Epithelial cell of proximal tubule (primary cell): ENCODE measurements at places on chromosomes 12 and 14.

DNA sequence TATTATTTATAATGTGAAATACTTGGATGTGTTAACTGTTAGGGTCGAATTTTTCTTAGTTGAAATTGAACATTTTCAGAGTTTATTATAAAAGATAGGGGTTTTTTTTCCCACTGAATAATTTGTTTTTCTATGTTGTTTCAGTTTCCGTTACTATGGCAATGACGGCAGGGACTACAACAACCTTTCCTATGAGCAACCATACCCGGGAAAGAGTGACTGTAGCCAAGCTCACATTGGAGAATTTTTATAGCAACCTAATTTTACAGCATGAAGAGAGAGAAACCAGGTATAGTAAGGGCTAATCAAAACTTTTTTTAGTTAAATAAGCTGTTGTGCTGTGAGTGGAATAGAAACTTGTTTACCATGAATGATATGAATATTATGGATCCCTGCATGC lies 35.1 kb upstream of the BMAL2 start:
- no peak for DNase-seq

- no peak for DNase-seq
Measured at GRCh38 chr12:25361511-25361910, 110.8 kb upstream of the KRAS start.

DNA sequence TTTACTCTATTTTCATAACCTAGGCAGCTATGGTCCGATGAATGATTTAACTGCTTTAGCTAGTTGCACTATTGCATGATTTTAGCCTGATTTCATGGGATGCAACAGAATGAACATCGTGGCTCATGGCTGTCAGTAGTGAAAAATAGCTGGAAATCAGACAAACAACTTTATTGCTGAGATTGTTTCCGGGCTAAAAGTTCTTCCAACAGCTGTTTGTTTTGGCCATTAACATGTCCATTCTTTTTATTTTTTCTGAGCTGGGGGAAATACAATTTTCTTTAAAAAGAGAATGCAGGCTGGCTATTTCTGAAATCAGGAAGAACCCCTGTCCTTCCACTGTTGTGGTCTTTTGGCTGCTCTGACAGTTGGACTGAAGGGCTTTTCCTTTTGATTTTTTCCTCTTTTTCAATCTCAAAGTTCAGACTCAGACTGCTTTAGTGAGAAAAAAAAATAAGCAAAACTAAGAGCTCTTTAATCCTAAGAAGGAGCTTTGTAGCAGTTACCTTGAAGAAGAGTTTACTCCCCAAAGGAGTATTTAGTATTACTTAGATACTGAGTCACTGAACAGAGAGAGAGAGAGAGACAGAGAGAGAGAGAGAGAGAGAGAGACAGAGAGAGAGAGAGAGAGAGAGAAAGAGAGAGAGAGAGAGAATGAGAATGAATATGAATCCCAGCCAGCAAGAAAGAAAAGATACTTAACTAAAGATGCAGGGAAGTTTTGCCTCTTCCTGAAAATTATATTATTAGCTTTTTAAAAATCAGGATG lies at the start of gene NAV3:
Gene NAV3 (plus strand): TSS at position 312 of the 769 bp plus-strand sequence. CDS start 568 bp downstream, outside the sequence.
- no peak for DNase-seq

- DNase-seq, result no peak
Measured at GRCh38 chr12:52213564-52214420, 19.3 kb upstream of the KRT7 start.

DNA sequence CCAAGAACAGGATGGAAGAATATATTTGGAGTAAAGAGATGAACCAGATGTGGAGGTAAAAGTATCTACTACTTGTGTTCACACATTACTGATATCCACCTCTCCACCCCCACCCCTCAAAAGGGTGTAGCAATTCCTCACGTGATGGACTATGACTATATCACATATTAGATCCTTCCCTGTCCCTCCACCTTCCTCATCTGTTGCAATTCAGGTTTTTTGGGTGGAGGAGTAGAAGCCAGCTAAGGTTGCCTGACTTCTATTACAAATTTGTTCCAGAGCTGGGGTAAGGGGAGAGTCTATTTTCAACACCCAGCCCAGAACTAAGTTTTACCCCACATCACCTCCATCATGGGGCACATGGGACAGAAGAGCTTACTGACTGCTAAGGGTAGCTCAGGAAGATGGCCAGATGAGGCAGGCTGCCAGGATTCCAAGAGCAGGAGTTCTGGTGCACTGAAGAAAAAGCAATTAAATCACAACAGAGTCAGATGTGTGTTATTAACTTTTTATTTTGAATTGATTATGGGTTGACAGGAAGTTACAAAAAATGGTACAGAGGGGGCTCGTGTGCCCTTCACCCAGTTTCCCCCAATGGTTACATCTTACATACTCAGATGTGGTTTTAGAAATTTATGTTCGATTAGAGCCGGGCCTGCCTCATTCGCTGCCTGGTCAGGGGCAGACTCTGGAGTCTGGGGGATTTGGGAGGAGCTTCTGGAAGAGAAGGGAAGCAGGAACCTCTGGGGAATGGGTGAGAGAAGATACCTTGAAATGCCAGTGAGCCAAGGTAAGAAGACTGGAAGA lies 2.1 kb downstream of the RNASE13 start:
- no peak for DNase-seq

GRCh38 chr14:60679566-60680258 lies 30.4 kb upstream of the SIX1 start:
- DNase-seq, result no peak

DNA sequence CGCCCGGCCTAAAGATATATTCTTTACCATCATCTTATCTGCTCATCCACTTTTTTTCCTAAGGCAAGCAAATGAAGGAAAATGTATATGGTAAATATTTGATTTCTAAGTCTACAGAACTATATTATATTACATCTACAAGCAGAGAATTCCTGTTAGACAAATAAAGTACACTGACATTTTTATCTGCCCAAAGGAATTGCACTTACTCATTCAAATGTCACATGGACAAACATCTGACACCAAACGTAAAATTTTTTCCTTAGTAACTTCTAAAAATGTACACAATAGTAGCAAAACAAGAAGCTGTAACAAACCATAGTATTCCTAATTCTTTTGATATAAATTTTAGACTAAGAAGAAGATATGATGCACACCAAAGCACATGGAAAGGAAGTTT lies 51.0 kb downstream of the SPPL3 start:
- no peak for DNase-seq

DNA sequence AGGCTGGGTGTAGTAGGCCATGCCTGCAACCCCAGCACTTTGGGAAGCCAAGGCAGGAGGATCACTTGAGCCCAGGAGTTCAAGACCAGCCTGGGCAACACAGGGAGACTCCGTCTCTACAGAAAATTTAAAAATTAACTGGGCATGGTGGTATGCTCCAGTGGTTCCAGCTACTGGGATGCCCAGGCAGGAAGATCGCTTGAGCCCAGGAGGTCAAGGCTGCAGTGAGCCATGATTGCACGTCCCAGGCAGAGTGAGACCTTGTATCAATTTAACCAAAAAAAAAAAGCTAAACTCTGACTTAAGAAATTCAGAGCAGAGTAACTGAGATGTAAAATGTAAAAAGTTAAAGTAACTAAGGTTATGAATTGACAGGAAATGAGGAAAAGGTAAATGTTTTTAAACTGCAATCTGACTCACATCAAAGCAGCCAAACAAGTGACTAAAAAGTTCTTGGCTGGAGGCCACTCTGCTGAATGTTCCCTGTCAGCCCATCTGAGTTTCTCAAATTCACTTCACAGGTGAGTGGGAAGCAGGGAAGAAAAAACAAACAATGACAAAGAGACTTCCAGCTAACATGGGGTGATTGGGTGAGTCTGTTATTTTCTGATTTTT lies 21.3 kb downstream of the PRKD1 start:
- peak; percentile 91 for DNase-seq

DNA sequence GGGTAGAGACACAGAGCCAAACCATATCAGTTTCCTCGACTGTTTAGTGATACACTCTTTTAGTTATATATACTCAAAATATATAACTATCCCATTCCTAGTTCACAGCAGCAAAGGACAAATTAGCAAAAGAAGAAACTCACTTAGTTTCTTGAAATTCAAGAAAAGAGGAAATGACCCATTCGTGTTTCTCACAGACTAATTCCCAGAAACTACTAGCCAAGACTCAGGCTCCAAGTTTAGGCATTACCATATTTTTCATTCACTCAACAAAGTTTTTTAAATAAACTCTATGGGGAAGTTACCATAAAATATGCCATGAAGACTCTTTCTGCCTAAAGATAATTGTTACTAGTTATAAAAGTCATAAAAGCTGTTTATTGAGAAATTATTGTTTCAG lies 152.3 kb upstream of the DAAM1 start:
- DNase-seq, result no peak

DNA sequence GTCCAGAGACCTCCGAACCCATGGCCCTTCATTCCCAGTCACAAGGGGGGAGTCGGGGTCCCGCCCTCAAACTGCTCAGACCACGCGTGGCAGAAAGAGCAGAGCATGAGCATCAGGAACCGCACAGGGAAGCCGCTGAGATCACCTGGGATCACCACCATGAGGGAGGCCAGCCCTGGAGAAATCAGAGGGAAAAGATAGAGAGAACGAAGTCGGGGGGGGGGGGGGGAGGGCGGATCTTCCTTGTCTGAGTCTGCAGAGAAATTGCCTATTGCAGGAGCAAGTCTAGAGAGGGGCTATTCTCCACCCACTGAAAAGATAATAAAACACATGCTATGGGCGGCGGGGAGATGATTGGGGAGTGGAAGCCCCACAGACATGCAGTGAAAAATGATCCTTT lies 884 bp upstream of the TMEM132C start:
- DNase-seq, result no peak

GRCh38 chr14:50666772-50667683 lies 1.1 kb downstream of the SAV1 start:
- no peak for DNase-seq

DNA sequence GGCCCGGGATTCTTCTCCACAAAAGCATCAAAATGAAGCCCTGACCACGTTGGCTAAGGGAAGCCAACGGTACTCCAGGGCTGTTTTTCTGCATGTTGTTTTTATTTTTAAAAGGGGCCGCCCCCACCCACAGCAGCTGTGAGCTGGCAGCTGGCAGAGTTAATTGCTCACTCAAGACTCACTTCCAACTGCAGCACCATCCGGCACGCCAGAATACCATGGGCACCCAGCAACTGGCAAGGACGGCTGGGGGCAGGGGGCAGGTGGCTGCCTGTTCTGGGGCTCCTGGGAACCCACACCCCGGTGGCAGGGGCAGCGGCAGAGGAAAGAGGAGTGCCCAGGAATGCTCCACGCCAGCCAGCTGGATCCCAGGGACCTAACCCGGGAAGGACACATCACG lies 44.3 kb downstream of the NCOR2 start:
- DNase-seq, result no peak

- DNase-seq, result no peak
Measured at GRCh38 chr14:95503365-95504134, 12.9 kb downstream of the SYNE3 start.

- no peak for DNase-seq
Measured at GRCh38 chr12:46452061-46452615, 79.6 kb upstream of the SLC38A2 start.

DNA sequence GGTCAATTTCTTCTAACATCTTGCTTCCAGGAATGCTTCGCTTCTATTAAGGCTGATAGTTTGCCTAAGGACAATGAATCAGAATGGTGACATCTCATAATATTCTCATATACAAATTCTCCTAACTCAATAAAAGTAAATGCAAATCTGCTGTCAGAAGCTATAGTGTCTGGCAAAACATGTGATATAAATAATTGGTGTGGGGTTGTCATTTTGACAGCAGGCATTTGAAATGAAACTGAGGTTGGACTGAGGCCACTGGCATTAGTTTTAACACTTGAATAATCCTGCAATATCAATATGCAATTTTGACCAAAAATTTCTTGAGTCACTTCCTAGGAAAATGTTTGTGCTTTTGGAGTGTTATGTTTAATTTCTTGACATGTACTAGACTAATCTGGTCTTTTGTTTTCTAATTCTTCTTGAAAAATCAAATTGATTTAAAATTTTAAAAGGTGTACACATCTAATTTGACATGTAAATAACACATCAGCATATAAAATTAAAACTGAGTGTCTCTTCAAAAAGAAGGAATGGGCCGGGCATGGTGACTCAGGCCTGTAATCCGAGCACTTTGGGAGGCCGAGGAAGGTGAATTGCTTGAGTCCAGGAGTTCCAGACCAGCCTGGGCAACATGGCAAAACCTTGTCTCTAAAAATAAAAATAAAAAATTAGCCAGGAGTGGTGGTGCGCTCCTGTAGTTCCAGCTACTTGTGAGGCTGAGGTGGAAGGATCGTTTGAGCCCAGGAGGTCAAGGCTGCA lies 92.3 kb upstream of the BTG1 start:
- DNase-seq, result no peak

DNA sequence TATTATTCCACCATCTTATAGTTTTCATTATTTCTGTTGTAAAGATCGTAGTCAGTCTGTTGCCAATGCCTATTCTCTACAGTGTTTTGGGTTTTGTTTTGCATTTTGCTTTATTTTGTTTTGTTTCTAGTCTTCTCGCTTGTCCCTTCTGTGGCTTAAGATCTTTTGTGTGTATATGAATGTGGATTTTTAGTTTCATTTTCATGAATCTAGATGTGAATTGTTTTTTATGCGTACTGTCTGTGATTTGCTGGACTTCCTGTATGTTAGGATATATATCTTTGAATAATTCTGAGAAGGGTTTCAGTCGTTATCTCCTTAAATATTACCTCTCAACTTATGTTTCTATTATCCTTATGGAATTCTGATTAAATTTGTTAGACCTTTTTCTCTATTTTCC lies 13.4 kb downstream of the C12orf42 start:
- DNase-seq, result no peak

GRCh38 chr14:52467515-52468266 lies 84.6 kb downstream of the TXNDC16 start:
- DNase-seq, result no peak

DNA sequence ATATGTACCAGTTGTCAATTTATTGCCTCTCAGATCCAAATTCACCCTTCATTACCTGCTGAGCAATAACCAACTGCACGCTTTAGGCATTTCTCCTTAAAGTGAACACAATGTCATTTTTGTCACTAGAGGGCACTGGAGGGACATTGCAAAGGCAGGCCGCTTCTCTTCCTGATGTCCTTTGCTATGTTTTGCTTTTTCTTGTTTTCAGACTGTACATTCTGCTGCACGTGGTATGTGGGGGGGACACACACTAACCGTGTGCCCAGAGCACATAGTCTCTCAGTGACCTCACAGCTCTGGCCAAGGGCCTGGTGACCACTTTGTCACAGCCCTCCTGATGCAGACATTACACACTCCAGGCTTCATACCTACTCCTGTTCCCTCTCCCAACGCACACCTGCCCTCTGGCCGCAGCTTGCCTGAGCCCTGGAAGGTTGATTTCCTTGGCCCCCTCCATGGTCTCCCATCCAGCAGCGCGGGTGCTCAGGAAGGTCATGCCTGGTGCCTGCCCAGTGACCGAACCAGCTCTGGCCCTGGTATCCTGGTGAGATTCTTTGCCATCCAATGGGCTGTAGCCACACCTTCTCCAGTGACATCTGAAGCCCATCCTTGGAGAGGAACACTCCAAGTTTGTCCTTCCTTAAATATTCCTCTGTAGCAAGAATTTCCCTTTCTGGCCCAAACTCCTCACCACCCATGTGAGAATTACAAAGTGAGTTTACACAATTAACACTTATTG lies 39.9 kb downstream of the MYO1H start:
- DNase-seq, result no peak

- no peak for DNase-seq
Measured at GRCh38 chr14:98594156-98594555, 677.8 kb downstream of the BCL11B start.

- no peak for DNase-seq
Measured at GRCh38 chr14:77579780-77580179, 36.7 kb downstream of the SPTLC2 start.

- DNase-seq, result no peak
Measured at GRCh38 chr14:57831981-57832380, 33.9 kb downstream of the SLC35F4 start.
